ENCODE measurements at places on chromosomes 13 and 19.

- no peaks in the 10 kb centered on the region for H3K27me3 ChIP-seq
- no peak overlapping the region for H3K27ac ChIP-seq
- no peak overlapping the region for H3K4me3 ChIP-seq
- no peak for DNase-seq
- H3K4me1 ChIP-seq: no peaks in the 10 kb centered on the region
- H3K36me3 ChIP-seq: no peaks in the 10 kb centered on the region
These were observed 35.2 kb upstream of the GRTP1 start for GRCh38 chr13:113398963-113399754.

DNA sequence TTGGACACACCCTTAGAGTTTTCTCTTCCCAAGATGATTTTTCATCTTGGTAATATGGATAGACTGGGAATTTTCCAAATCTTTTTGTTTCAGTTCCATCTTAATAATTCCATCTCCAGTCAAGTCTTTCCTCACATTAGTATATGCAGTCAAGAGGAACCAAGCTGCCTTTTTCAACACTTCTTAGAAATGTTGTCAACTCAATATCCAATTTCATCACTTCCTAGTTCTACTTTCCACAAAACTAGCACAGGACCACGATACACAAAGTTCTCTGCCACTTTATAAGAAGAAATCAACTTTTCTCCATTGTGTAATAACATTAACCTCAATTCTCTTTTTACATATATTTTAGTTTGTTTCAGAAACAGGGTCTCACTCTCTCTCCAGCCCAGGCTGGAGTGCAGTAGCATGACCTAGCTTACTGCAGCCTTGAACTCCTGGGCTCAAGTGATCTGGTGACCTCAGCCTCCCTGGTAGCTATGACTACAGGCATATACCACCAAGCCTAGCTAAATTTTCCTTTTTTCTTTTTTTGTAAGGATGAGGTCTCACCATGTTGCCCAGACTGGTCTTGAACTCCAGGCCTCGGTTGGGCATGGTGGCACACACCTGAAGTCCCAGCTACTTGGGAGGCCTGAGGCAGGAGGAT is 15.5 kb downstream of the ZNF443 start:
- H3K36me3 ChIP-seq: peaks cover 45% of the 10 kb centered on the region
- H3K4me1 ChIP-seq: no peaks in the 10 kb centered on the region
- no peak overlapping the region for H3K4me3 ChIP-seq
- H3K27ac ChIP-seq: no peak overlapping the region

DNA sequence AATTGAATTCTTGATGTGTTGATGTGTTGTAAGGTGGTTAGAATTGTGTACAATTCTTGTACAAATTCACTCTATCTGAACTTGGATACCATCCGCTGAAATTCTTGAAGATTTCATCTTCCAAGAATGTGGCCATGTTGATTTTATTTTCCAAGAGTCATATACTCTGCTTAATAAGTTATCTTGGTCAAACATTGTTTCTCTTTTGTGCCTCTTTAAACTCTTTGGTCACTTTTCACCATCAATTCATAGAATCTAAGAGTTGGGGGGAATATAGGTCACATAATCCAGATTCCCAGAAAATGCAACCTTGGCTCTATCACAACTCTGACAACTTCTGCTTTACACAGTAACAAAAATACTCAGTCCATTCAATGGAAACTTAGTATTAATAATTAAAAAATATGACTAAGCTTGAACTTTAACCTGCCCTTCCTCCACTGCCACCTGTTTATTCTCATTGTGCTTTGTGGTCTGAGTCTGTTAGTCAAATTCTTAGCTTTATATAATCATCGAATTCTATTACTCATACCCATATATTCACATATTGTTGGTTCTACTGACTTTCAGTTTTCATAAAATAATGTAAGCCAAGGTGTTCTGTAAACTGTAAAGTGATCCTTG is 373.2 kb downstream of the LMO7 start:
- no peak overlapping the region for H3K4me3 ChIP-seq
- DNase-seq: no peak
- H3K27ac ChIP-seq: no peak overlapping the region
- H3K4me1 ChIP-seq: no peaks in the 10 kb centered on the region
- H3K36me3 ChIP-seq: no peaks in the 10 kb centered on the region

GRCh38 chr13:105773241-105773640 is 762.2 kb downstream of the EFNB2 start:
- no peak overlapping the region for H3K4me3 ChIP-seq
- H3K4me1 ChIP-seq: no peaks in the 10 kb centered on the region
- H3K36me3 ChIP-seq: no peaks in the 10 kb centered on the region
- H3K27me3 ChIP-seq: no peaks in the 10 kb centered on the region

GRCh38 chr19:4429771-4430171 is 27.3 kb downstream of the CHAF1A start:
- DNase-seq: no peak
- peaks cover 51% of the 10 kb centered on the region for H3K36me3 ChIP-seq
- no peak overlapping the region for H3K4me3 ChIP-seq
- no peak overlapping the region for H3K27ac ChIP-seq

GRCh38 chr13:112179421-112179820 is 112.5 kb downstream of the SOX1 start:
- no peaks in the 10 kb centered on the region for H3K4me1 ChIP-seq
- H3K36me3 ChIP-seq: no peaks in the 10 kb centered on the region
- DNase-seq: no peak
- H3K4me3 ChIP-seq: no peak overlapping the region
- no peak overlapping the region for H3K27ac ChIP-seq

DNA sequence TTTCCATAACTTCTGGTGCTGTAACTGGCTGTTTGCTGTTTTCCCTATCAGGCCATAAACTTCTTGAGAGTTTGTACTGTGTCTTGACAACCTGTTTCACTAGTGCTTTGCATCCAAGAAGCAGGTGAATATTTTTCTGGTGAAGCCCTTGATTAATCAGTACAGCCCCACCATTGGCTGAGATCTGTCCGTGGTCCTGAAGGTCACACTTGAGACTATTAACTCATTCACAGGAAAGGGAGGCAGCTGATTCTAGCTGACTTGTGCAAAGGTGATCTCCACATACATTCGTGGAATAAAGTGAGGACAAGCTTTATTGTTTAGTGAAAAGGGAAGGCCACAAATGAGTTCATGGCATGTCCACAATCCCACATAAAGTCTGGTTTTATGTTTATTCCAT is 61.4 kb upstream of the ZNF835 start:
- H3K27ac ChIP-seq: no peak overlapping the region
- no peak overlapping the region for H3K4me3 ChIP-seq
- no peaks in the 10 kb centered on the region for H3K4me1 ChIP-seq
- no peaks in the 10 kb centered on the region for H3K36me3 ChIP-seq
- no peaks in the 10 kb centered on the region for H3K27me3 ChIP-seq

GRCh38 chr13:66003558-66003957 is 1226.6 kb downstream of the PCDH9 start:
- no peak overlapping the region for H3K27ac ChIP-seq
- H3K4me3 ChIP-seq: no peak overlapping the region
- H3K36me3 ChIP-seq: no peaks in the 10 kb centered on the region
- DNase-seq: no peak

GRCh38 chr13:61275251-61275650 is 140.4 kb downstream of the PCDH20 start:
- H3K27ac ChIP-seq: no peak overlapping the region
- H3K36me3 ChIP-seq: no peaks in the 10 kb centered on the region
- no peaks in the 10 kb centered on the region for H3K4me1 ChIP-seq
- H3K4me3 ChIP-seq: no peak overlapping the region

DNA sequence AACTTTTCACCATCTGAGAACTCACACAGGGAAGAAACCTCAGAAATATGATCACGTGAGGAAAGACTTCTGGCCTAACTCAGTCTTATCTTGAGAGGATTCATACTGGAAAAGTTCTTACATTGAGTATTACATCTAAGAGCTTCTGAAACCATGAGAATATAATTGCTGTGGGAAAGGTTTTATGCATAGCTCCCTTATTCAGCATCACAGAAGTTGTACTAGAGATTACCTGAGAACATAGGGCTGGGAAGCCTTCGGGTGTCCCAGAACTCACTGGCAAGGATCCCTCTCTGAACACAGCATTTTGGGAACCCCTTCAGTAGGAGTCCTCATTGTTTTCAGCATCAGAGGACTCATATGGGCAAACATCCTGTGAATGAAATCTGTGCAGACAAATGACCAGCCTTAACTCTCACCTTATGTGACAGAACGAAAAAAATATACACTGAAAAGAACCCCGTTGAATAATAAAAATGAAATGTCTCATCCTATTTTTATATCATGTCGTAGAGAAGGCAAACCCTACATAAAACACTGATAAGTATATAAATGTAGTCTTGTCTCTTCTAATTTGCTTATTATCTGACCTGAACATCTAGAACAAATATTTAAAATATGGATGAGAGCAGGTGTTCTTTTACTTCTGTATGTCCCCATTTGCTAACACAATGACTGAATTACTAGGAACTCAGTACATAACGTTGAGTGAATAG is 14.2 kb downstream of the ZNF274 start:
- no peak for DNase-seq
- H3K27ac ChIP-seq: no peak overlapping the region
- peaks cover 91% of the 10 kb centered on the region for H3K36me3 ChIP-seq
- H3K27me3 ChIP-seq: no peaks in the 10 kb centered on the region

GRCh38 chr19:16001481-16002312 is 52.9 kb downstream of the OR10H4 start:
- H3K27me3 ChIP-seq: peaks cover 4% of the 10 kb centered on the region
- peaks cover 26% of the 10 kb centered on the region for H3K4me1 ChIP-seq
- H3K36me3 ChIP-seq: no peaks in the 10 kb centered on the region
- H3K4me3 ChIP-seq: peak overlapping the region; percentile 71
- H3K27ac ChIP-seq: peak overlapping the region; percentile 76

DNA sequence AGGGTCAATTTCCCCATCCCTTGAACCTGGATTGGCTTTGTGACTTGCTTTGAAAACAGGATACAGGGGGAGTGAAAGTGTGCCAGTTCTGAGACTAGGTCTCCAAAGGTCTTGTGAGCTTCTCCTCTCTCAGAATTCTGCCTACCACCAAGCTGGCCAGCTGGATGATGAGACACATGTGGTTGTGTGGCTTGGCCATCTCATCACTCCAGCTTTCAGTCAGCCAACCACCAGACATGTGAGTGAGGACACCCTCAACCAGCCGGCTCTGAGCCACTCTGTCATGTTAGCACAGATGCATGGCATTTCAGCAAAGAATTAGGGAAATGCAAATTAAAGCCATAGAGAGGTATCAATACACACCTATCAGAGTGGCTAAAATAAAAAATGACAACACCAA is 29.5 kb downstream of the ENOX1 start:
- no peak for DNase-seq
- H3K4me1 ChIP-seq: no peaks in the 10 kb centered on the region
- H3K27ac ChIP-seq: no peak overlapping the region
- peaks cover 6% of the 10 kb centered on the region for H3K27me3 ChIP-seq
- H3K4me3 ChIP-seq: no peak overlapping the region

GRCh38 chr13:98348466-98349200 is 171.6 kb upstream of the RNF113B start:
- H3K27ac ChIP-seq: no peak overlapping the region
- peaks cover 1% of the 10 kb centered on the region for H3K27me3 ChIP-seq
- no peaks in the 10 kb centered on the region for H3K4me1 ChIP-seq
- H3K36me3 ChIP-seq: no peaks in the 10 kb centered on the region
- H3K4me3 ChIP-seq: no peak overlapping the region

DNA sequence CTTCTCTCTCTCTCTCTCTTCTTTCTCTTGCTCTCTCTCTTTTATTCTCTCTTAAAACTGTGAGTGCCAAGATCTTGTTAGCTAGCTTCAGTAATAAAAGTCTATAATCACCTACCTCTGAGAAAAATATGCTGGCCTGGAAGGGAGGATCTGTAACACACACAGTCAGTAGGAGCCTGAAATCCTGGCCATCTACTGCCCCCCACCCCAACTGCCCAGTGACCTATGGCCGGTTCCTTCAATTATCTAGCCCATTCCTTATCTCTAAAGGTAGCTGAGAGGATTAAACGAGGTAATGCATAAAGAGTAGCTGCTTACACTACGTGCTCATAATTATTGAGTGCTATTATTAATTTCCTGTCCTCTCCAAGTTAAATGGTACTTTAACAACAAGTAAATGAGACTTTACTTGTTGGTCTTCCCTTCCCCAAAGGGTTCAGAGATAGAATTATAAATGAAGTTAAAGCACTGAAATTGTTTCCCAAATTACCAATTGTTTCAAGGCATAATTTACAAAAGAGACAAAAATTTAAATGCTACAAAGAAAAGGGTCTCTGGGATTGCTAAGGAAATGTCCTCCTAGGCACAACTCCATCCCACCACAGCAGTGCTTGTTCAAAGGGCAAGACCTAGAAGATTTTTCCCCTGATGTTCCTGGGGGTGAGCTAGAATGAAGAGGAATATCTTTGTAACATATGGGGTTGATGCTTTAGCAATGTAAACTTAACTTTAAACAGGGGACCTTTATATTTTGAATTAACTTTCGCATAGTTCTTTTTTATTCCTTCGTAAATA is 1.8 kb downstream of the LCP1 start:
- no peak for DNase-seq
- peak overlapping the region; percentile 93 for H3K27ac ChIP-seq
- H3K4me3 ChIP-seq: peak overlapping the region; percentile 94
- peaks cover 1% of the 10 kb centered on the region for H3K27me3 ChIP-seq

- no peak overlapping the region for H3K4me3 ChIP-seq
- no peaks in the 10 kb centered on the region for H3K27me3 ChIP-seq
- DNase-seq: no peak
- H3K36me3 ChIP-seq: peaks cover 13% of the 10 kb centered on the region
- H3K4me1 ChIP-seq: no peaks in the 10 kb centered on the region
These were observed 8.8 kb downstream of the RRAS start for GRCh38 chr19:49631014-49631588.

DNA sequence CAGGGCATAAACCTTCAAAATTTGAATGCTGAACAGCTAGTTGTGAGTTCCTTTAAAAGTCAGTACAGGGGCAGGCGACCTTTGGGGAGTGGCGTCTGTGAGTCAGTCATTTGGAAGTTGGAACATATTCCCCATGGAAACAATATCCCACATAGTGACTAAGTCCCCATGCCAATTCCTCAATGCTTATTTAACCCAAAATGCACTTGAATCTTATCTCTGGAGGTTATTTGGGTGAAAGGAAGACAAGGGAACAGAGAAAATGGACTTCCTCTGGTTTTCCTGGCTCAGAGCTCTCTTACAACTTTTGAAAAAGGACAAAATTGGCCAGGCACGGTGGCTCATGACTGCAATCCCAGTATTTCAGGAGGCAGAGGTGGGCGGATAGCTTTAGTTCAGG is 479.2 kb upstream of the NBEA start:
- H3K4me1 ChIP-seq: no peaks in the 10 kb centered on the region
- H3K27me3 ChIP-seq: no peaks in the 10 kb centered on the region
- H3K27ac ChIP-seq: no peak overlapping the region
- DNase-seq: no peak

- no peak overlapping the region for H3K27ac ChIP-seq
- no peaks in the 10 kb centered on the region for H3K36me3 ChIP-seq
- peaks cover 37% of the 10 kb centered on the region for H3K27me3 ChIP-seq
- H3K4me3 ChIP-seq: no peak overlapping the region
- peaks cover 5% of the 10 kb centered on the region for H3K4me1 ChIP-seq
- peak; percentile 49 for DNase-seq
These were observed 21.0 kb upstream of the RNF17 start for GRCh38 chr13:24742977-24743376.

DNA sequence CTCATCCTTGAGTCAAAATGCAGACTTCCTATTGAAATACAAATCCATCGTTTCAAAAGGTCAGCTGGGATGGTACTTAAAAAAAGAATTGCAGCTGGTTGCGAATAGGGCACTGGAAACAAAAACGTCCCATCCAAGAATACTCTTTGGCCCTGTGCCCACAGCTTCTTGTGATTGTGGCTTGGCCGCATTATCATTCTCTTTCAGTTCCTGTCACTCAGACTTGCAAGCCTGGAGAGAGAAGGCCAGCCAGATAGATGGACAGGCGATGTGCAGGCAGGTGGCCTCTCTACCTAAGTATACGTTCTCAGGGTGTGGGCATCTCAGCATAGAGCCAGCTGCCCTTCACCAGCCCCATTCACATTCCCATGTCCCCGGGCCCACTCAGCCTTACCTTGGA is 208.5 kb upstream of the ZNF536 start:
- H3K36me3 ChIP-seq: no peaks in the 10 kb centered on the region
- no peak overlapping the region for H3K27ac ChIP-seq
- no peaks in the 10 kb centered on the region for H3K27me3 ChIP-seq
- H3K4me3 ChIP-seq: no peak overlapping the region

All from activated CD4-positive, alpha-beta T cell treated with anti-CD3 and anti-CD28 coated beads, Interleukin-2, amount 10 ng/mL, durations not matched to agents 24 days and 14 days (primary cell).